ENCODE measurements at places on chromosomes 5 and 9.

GRCh38 chr9:104263942-104264341, 169.8 kb downstream of the SMC2 start:
- DNase-seq, result no peak

GRCh38 chr9:105062222-105062855, 134.4 kb upstream of the ABCA1 start:
- DNase-seq, result no peak

- DNase-seq, result no peak
Measured at GRCh38 chr5:148248894-148249293, 10.6 kb downstream of the MARCOL start.

- DNase-seq, result no peak
Measured at GRCh38 chr9:131799177-131799823, 59.4 kb upstream of the RAPGEF1 start.

DNA sequence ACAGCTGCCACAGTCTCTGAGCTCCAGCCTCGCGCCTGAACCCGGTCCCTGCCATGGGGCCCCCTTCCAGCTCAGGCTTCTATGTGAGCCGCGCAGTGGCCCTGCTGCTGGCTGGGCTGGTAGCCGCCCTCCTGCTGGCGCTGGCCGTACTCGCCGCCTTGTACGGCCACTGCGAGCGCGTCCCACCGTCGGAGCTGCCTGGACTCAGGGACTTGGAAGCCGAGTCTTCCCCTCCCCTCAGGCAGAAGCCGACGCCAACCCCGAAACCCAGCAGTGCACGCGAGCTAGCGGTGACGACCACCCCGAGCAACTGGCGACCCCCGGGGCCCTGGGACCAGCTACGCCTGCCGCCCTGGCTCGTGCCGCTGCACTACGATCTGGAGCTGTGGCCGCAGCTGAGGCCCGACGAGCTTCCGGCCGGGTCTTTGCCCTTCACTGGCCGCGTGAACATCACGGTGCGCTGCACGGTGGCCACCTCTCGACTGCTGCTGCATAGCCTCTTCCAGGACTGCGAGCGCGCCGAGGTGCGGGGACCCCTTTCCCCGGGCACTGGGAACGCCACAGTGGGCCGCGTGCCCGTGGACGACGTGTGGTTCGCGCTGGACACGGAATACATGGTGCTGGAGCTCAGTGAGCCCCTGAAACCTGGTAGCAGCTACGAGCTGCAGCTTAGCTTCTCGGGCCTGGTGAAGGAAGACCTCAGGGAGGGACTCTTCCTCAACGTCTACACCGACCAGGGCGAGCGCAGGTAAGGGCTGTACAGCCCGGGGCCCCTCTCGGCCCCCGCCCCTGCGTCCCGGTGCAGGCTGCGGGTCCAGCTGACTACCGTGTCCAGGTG, 509 bp downstream of the LVRN start:
- no peak for DNase-seq

DNA sequence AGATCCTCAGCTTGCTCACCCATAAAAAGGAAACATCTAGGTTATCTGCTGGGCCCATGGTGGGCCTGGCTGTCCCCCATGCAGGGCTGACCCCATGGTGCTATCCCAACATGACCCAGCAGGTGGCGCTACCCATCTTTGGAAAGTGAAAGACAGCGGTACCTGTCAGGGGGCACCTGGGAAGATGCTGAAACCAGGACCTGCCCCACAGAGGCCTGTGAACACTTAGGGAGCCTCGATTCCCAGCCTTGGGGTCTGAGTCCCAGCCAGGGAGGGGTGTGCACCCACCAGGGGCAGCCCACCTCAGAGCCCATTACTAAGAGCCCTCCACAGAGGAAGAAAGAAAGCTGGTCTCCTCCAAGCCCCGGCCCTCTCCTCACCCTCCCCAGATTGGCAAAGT, 46.6 kb upstream of the IPPK start:
- DNase-seq, result peak; percentile 24

DNA sequence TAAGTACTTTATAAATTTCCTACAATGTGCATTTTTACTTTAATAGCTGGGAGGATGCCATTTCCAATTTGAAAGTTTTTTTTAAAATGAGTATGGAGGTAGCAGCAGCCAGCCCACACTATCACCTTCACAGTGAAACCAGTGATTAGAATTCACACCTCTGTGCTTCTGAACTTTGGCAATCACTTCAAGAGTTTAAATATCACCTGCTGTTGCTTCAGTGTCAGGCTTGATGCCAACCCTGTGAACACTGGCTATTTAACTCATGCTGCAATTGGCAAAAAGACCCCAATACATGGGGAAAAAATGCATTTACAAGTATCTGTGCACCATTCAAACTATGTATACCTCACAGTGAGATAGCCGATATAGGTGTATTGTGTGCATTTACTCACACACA, 57.4 kb downstream of the CDK5RAP2 start:
- no peak for DNase-seq

DNA sequence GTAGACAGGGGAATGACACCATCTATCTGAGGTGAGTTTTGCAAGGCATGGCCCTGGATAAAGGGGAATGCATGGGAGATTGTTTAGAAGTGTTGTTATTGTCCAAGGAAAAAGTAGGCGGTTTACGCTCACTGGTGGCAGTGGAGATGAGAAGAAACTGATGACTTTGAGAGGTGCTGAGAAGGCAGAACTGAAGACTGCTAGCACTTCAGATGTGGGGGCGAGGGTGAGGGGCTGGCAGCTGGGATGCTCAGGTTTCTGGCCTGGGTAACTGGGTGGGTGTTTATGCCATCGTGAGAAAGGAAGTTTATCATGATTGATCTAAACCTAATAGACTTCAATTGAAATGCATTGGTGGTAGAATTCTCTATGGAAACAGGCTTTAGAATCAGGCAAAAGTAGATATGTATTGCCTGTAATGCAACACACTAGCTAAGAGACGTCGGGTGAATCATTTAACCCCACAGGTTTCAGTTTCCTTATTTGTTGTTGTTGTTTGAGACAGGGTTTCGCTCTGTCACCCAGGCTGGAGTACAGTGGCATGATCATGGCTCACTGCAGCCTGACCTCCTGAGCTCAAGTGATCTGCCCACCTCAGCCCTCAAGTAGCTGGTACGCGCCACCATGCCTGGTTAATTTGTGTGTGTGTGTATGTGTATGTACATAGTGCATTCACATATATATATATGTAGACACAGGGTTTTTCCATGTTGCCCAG, 123.5 kb downstream of the SLC24A2 start:
- no peak for DNase-seq

GRCh38 chr9:34562135-34562745, 27.3 kb downstream of the CNTFR start:
- no peak for DNase-seq

DNA sequence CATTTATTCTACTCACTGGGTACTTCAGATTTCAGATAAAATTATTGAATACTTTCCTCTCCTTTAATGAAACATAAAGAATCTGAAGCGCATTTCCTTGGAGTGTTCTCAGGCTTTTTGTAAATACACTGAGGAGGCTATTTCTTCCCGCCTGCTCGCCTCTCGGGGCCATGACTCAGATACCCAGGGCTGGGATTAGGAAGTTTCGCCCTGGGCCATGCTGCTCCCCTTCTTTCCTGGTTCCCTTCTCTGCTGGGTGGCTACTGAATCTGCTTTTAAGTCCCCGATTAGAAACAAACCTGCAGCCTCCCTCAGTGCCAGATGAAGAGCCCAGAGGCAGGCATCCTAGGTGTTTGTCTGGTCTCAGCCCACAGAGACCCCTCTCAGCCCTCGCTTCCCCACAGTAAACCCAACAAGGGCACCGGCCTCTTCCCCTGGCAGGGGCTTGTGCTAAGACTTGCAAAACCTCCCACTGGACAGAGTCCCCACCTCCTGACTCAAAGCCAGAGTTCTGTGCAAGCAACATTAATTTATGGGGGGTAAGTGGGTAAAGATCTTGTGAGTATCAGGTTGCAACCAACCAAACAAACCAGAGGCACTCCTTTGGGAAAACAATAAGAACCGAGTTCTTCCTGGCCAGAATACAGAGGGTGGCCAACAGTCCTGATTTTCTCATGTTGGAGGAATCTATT, 30.7 kb upstream of the IRX1 start:
- no peak for DNase-seq

- DNase-seq, result no peak
Measured at GRCh38 chr5:54135042-54135441, 175.3 kb downstream of the ARL15 start.

DNA sequence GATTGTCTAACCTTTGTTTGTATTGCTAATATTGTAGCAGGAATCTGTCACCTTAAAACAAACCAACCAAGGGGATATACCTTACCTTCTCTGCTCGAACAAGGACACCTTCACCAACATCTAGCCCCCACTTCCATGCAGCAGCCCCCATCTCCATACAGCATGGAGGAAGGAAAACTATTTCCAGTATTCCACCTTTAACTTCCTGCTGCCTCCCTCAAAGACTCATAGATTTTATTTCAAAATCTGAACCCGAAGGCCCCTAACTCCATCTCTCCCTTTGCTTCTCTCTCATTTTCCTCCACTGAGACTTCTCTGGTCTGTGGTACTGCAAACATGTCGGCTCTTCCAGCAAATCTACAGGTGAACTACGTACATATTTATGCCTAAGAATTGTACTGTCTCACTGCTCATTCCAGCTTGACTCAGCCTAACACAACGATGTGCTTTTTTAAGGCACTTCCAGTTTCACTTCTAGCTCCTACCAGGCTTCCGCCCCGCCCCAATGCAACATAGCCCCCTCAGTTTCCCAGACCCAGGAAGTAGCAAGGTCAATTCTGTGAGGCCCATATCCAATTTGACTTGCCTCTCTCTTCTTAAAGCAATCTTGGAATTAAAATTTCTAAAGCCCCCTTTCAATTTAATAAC, 70.7 kb upstream of the RNF38 start:
- no peak for DNase-seq

DNA sequence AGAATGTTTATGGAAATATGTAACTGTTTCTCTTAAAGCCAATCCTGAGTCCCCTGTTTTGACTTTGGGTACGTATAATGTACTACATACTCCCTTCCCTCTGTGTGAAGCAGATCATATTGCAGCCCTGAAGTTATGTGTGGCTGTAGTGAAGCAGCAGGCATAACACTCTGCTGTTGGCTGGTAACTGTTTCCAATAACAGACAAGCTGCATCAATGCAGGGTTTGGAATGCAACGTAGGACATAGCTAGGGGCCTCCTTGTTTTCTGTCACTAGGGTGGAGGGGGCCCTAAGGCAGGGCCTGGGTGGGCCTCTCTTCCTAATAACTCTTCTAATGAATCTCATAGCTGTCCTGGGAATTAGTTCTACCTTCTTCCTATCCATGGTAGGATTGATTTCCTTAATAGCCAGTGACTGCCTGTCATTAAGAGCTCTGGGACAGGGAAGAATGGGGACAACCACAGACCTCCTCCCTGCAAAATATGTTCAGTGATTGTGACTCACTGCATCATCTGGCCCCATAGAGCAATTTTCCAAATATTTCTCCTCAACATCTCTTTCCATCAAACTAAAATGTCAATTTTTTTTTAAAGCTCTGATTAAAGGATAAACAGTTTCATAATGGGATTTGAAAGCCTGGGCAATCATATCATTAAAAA, 129.6 kb upstream of the HMHB1 start:
- DNase-seq, result no peak

DNA sequence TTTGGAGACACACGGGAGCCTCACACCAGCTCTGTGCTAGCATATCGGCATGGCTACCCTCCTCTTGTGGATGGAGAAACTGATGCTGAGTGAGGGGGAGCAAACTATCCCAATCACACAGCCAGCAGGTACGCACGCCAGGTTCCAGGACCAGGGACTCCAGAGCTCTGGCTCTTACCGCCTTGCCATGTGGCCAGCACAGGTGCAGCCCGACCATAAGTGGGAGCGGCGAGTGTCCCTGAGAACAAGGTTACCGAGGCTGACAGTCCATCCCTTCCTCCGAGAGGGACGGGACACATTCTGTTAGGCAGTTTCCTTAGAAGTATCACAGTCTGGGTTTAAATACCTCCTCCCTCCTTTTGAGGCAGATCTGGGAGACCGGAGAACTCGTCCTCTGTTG, 86.0 kb downstream of the PAX5 start:
- DNase-seq, result no peak

- DNase-seq, result no peak
Measured at GRCh38 chr5:83066548-83067110, 10.6 kb downstream of the TMEM167A start.

All from NCI-H526 treated with DMSO at 0.1 percent for 48 hours (cell line).